ENCODE measurements at places on chromosomes 11 and 22.

GRCh38 chr11:3186166-3186953 lies 21.2 kb upstream of the OSBPL5 start:
- DNase-seq, result no peak

DNA sequence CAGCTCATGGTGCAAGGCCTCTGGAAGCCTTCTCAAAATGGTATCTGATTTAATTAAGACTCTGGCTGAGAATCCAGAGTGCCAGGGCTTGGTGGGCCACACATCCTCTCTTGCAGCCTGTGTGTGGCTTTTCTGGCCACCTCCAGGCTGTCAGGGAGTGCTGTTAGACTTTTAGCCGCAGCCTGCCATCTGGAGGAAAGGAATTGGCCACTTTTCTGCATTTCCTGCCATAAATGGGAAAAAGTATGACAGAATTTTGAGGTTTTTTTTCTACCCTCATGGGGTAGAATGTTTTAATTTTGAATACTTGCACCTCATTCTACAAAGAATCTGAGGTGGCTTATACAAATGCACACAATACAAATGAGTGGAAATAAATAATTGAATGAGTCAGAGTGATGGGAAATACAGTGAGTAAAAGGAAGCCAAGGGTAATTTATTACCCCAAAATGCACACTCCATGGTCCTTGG lies 218.4 kb downstream of the ADAMTS15 start:
- no peak for DNase-seq

DNA sequence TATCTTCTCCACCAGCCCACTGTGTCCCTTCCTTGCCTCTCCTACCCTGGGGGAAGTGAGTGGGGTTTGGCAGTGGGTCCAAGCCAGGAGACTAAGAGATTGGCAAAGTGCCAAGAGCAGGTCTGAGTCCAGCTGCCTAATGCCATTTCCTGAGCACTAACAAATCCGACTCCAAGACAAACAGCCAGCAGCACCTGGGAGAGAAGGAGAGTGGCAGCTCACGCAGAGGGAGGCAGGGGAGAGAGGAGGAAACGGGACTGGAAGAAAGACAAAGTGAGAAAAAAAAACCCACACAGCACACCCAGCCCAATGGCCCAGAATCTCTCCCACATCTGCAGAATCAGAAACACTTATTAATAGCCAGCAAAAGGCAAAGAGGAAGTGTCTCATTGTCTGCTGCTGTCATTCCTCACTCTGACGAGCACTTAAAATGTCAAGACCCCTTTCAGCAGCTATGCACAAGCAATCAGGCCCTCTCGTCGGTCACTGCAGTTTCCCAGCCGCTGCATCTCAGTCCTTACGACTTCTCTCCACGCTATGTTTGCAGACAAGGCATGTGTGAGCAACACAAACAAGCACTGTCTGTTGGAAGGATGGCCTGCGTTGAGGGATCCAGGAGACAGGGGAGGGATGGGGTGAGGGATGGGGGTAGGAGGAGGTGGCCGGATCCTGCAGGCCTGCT lies 558.4 kb upstream of the CADM1 start:
- peak; percentile 44 for DNase-seq

DNA sequence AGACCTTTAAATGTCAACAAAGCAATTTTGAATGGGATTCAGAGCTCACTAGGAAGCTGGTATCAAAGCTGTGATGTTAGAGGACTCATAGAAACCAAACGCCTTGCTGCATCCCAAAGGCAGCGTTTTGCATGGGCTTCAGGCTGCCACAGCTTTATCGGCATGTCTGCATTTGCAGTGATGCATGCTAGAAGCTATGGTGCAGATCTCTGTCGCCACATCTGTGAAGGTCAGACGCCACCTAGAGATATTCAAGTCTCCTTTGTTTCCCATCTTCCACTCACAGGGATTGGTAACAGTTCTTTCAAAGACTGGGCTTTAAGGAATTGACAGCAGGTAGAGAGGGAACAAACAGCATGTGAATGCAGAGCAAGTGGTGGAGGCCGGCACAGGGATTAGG lies 47.8 kb downstream of the NTM start:
- DNase-seq, result no peak

- DNase-seq, result peak; percentile 22
Measured at GRCh38 chr22:46895753-46896152, 133.3 kb downstream of the TBC1D22A start.

DNA sequence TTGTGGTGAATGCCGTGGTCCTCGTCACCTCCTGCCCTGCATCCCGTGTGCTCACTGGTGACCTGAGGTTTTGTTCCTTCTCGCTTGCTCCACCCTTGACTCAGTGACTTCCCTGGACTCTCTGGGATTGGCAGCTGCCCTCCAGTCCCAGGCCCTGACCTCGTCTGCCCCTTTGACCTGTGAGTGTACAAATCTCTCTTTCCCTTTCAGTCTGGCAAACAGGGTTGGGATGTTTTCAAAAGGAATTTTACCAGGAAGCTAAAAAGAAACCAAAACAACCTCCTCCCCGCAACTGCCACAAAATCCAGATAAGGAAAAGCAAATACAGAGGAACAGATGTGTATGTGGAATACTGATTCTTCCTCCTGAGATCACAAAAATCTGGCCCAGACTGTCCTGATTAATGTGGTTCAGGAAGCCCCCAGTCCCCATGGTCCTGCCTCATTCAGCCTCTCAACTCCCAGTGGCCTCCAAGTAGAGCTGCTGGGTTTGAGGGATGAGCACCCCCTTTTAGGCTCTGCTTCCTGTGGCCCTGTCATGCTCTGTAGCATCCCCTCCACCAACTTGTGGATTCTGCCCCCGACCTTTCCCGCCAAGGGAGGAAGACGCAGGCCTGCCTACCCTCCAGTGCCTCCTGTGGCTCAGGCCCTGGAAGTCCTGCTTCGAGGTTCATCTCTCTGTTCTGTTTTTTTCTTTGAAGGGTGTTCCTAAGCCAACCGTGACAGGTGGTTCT lies 15.2 kb downstream of the ROBO4 start:
- no peak for DNase-seq

- peak; percentile 23 for DNase-seq
Measured at GRCh38 chr11:100687630-100688395, 725 bp downstream of the ARHGAP42 start.

Data from suppressor macrophage treated with lipopolysaccharide for 4 hours (primary cell).